H1 (cell line): ENCODE measurements at places on chromosomes 12 and 14.
A peak's percentile ranks its signal among the peaks of the same experiment; 100 is the strongest.

GRCh38 chr12:21607701-21608100 lies 3.1 kb upstream of the GYS2 start:
- no peak for DNase-seq

GRCh38 chr12:131415781-131416180 lies 295.1 kb upstream of the SFSWAP start:
- no peak for DNase-seq

DNA sequence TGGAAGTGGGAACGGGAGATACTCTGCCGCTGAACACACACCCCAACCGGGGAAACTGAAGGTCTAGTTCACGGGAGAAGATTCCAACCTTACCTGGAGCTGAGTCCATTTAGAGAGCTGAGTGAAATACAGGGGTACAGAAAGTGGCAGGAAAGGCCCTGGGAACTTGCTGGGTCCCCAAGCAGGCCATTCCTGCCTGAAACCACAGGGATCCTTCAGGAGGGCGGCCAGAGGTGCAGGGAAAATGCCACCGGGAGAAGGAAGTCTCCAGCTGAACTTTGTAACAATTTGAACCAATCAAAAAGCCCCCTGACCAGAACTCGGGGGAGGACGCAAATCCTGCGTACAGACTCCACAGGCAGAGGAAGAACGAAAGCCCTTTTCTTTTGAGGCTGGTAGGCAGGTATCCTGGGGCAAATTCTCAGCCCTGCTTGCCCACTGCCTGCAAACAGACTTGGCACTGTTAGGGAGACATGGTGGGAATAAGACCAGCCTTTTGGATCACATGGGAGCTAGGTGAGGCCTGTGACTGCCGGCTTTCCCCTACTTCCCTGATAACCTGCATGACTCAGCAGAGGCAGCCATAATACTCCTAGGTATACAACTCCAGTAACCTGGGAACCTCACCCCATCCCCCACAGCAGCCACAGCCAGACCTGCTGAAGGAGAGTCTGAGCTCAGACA lies 170.9 kb downstream of the SEC23A start:
- no peak for DNase-seq

GRCh38 chr14:104264495-104265265 lies 126.3 kb downstream of the KIF26A start:
- no peak for DNase-seq

DNA sequence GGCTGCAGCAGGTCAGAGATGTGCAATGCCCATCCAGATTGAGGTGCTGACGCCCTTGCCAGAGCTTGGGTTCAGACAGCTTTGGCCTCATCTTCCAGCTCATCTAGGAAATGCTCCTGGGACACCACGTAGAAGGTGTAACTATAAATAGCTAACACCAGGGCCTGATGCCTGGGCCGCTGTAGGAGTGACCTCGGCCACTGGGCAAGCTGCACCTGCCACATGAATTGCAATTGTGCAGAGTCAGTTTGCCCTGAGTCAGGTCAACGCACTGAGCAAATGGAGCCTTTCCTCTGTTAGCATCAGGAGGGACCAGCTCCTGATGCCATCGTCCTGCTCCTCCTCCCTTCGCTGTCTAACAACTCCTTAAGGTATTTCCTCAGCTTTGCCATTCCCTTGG lies 17.4 kb upstream of the DNM1L start:
- DNase-seq, result peak; percentile 38

DNA sequence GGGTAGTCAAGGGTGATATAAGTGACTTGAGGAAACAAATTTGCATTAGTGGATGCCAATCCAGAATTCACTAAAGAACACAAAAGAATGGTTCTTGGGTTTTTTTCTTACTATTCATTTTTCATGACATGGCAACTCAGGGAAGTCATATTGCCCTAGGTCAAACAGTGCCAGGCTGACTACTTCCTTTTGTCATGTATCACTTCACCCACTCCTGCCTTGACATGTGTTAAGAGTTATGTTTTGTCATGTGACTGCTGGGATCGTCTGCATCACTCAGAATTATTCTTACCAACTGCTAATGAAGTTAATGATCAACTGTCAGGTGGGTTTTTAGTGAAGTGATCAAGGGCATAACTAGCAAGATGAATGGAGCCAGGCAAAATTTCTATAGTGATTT lies 74.2 kb downstream of the PRORP start:
- no peak for DNase-seq

GRCh38 chr12:110270125-110270962 lies 10.7 kb upstream of the ATP2A2 start:
- DNase-seq, result no peak

DNA sequence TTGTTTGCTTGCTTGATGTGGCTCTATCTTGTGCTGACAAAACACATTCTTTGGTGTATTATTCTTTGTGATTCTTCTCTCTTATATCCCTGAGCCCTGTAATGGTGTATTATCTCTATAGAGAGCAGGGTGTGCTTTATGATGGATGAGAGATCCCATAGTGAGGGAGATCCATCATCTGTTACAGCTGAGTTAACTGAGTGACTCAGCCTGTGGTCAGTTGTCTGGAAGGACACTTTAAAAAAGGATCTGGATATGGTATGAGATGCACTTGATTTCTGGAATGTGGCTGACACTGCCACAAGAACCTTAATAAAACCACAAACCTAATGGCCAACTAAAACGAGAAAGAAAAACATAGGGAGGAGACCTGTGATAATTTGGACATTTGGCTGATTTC lies 461.4 kb upstream of the SYT1 start:
- no peak for DNase-seq

DNA sequence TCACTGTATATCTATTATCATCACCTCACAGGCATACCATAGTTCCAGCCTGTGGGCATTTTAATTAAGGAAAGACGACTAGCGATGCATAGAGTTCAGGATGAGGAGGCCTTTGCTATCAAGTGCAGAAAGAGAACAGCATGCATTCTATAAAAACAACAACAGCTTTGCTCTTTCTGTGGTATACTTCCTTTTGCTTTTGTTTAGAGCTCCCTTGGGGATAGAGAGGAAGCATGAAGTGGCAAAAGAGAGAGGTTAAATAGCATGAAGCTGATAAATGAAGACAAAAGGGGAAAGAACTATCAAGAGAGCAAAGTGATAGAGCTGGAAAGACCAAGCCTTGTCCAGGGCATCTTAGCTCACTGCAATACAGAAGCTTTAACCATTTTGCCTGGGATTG lies 23.5 kb downstream of the IFNG-AS1 start:
- no peak for DNase-seq
